ENCODE measurements at places on chromosomes 4 and X. TPM values are rescaled to one million over a fixed set of nuclear protein-coding genes. Genes with fewer than 3 reads are reported as not detected.

DNA sequence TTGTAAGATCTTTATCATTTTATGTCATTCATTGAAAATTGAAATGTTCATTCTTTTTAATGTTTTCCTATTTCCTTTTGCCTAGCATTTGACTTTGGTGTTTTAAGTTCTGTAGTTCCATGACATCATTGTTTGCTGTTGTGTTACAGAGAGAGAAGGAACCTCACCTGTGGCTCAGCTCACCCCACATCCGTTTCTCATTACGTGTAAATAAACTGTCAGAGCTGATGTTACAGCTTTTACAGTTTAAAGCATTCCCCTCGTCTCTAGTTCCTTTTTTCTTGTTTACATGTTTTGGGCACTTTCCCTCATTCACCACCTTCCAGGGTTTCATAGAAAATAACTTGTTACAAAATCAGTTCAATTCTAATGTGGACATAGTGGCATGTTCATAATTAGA is 137.2 kb downstream of the FNIP2 start:
- H3K36me3 ChIP-seq: no peaks in the 10 kb centered on the region
- no peaks in the 10 kb centered on the region for H3K27me3 ChIP-seq
- H3K4me3 ChIP-seq: no peak overlapping the region
- no peak for DNase-seq

DNA sequence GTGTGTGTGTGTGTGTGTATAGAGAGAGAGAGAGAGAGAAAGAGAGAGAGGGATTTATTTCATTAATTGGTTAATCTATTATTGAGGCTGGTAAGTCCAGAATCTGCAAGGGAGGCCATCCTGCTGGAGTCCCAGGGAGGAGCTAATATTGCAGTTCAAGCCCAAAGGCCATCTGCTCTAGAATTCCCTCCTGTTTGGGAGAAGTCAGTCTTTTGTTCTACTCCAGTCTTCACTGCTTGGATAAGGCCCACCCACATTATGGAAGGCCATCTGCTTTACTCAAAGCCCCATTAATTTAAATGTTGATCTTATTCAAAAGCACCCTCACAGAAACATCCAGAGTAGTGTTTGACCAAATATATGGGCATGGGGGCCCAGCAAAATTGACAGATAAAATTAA is 317.5 kb upstream of the RASGEF1B start:
- H3K4me1 ChIP-seq: peaks cover 4% of the 10 kb centered on the region
- H3K36me3 ChIP-seq: no peaks in the 10 kb centered on the region
- no peak for DNase-seq

Gene ZDHHC15
- total RNA-seq: 0.29 TPM

DNA sequence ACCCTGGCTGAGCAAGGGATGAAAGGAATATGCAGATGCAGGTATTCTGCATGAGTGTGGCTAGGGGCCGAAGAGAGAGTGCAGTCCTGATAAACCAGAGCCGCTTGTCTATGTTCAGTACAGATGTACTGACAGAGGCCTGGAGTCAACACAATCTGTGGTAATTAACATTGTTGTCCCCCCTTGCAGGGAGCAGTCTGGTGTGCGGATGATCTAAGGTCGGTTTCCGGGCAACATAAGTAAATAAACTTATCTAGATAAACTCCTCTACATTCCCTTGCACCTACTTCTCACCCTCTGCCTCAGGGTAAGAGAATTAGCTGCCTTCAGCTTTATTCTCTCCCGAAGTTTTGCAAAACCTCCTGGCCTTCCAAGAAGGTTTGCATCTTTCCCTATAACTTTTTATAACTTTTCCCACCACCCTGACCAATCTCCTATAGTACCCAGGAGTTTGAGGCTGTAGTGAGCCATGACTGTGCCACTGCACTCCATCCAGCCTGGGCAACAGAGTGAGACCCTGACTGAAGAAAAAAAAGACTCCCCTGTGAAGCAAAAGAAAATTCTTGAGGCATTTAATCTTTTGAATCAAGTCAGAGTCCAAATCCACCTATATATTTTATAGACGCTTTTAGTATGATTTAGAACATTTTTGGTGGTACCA is 26.6 kb downstream of the SNX25 start:
- no peaks in the 10 kb centered on the region for H3K36me3 ChIP-seq
- H3K4me3 ChIP-seq: no peak overlapping the region
- no peaks in the 10 kb centered on the region for H3K4me1 ChIP-seq
- DNase-seq: no peak

Data from uterus (tissue), 4 donors.